IPS DF 6.9 (cell line): ENCODE measurements at places on chromosomes 16 and 17.

GRCh38 chr17:40063187-40063771 lies 514 bp downstream of the THRA start:
- no peak for DNase-seq

- no peak for DNase-seq
Observed at GRCh38 chr16:62596125-62596524, 559.9 kb upstream of the CDH8 start.

GRCh38 chr17:63173450-63173849 lies 207.4 kb downstream of the TANC2 start:
- no peak for DNase-seq

DNA sequence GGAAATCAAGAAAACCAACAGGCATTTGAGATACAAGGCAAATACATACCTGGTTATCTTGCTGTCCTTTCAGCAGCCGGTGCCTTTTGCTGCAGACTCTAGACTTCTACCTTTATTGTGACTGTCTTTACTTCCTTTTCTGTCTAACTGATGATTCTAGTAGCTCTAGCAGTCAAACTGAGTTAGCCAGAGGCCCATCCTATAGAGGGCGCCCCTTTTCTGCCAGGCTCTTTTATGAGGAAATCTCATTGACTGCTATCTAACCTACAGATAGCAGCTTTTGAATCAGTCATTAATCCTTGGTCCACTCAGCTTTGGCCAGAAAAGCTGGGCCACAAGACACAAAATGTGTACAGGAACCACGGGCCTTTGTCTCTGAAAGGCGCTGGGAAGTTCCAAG lies 87.5 kb upstream of the WSB1 start:
- DNase-seq, result no peak

DNA sequence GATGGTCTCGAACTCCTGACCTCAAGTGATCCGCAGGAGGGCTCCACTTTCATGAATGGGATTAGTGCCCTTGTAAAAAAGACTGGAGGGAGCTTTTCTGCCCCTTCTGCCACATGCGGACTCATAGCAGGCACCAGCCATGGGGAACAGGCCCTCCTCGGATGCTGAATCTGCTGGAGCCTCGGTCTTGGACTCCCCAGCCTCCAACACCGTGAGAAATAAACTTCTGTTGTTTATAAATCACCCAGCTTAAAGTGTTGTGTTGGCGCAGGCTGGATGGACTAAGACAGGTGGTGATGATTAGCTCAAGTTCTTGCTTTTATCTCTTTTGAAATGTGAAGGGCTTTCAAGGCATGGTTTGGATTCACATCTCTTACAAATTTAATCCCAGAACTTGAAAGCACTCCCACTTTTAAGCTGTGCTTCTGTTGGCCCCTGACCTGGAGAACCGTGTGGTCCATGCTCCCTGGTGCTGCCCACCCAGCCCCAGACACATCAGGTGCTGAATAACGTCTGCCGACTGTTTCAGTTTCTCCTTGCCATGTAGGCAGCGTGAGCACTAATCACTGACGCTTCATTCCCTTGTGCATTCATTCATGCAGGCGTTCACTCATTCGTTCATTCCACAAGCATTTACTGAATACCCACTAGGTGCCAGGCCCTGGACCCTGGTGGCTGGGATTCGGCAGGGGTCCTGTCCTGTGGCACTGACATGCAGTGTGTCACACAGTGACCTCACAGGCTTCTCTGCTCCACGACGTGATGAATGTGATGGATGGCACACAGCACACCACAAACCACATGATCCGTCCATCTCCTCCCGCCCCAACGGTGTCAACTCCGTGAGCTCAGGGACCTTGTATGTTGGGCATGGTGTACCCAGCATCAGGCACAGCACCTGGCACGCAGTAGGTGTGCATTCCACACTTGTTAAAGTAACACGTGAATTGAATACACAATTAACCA lies 8.9 kb downstream of the CIBAR2 start:
- DNase-seq, result no peak

- DNase-seq, result no peak
Observed at GRCh38 chr16:82152641-82153112, 17.3 kb downstream of the MPHOSPH6 start.

DNA sequence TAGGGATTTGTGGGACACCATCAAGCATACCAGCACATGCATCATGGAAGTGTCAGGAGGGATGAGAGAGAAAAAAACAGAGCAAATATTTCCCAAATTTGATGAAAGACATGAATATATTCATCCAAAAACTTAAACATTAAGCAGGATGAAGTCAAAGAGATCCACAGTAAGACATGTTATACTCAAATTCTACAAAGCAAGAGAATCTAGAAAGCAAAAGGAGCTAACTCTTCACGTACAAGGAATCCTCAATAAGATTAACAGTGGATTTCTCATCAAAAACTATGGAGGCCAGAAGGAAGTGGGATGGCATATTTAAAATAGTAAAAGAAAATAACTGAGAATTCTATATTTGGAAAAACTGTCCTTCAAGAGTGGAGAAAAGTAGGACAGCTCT lies 374.8 kb downstream of the ZFHX3 start:
- DNase-seq, result no peak

DNA sequence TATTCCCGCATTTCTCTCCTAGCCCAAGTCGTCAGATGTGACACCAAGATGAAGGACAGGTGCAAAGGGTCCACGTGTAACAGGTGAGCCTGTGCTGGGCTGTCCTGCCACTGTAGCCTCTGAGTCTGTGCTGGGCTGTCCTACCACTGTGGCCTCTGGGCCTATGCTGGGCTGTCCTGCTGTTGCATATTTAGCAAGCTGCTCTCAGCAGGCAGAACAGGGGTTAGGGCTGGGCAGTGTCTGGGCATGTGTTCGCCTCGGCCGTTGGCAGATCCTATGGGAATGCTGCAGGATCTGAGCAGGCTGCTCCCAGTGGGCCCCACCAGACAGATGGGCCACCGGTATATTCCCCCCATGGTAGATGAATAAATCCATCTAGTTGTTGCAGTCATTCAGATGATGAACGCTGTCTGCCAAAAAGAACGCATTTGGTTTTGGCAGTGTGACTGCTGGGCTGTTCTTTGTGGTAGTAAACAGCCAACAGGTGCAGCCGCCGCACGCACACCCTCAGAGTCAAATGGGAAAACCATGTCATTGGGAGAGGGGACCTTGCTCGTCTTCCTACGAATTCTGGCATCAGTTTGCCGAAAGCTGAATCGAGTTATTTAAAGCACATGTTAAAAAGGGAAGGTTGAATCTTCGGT lies 49.2 kb downstream of the CRISPLD2 start:
- DNase-seq, result no peak
